Adipose tissue (tissue), 3 donors: ENCODE measurements at places on chromosomes 2 and 18. TPM values are rescaled to one million over a fixed set of nuclear protein-coding genes. Genes with fewer than 3 reads are reported as not detected.

Gene IRS1
- 3.7 TPM for polyA plus RNA-seq

Gene BUB1
- 0.12 TPM for polyA plus RNA-seq

Gene YWHAQ
- polyA plus RNA-seq = 234 TPM

Gene SPATA3
- not detected for polyA plus RNA-seq

Gene SNORC
- polyA plus RNA-seq = 0.34 TPM

Gene TGIF1
- polyA plus RNA-seq = 59.1 TPM

Gene LRP1B
- polyA plus RNA-seq = 2.2 TPM

Gene TXNL4A
- polyA plus RNA-seq = 55.5 TPM

Gene TRPM8
- polyA plus RNA-seq = not detected

Gene UGT1A4
- polyA plus RNA-seq = not detected

Gene ZSWIM2
- 0.34 TPM for polyA plus RNA-seq

Gene LAPTM4A
- polyA plus RNA-seq = 266 TPM

Gene G6PC2
- 42.9 TPM for polyA plus RNA-seq

Gene RAB12
- 8.5 TPM for polyA plus RNA-seq

Gene OSBPL6
- polyA plus RNA-seq = 0.22 TPM

Gene HOXD10
- polyA plus RNA-seq = 0.76 TPM

Gene INSIG2
- polyA plus RNA-seq = 7.2 TPM

Gene MC4R
- polyA plus RNA-seq = not detected

Gene GALNT5
- not detected for polyA plus RNA-seq

Gene CD207
- polyA plus RNA-seq = not detected

Gene RANBP2
- polyA plus RNA-seq = 18.2 TPM

Gene LOXHD1
- polyA plus RNA-seq = 0.09 TPM

Gene GDF7
- 0.09 TPM for polyA plus RNA-seq

Gene KCNE4
- polyA plus RNA-seq = 1.5 TPM

Gene LIPG
- 1.4 TPM for polyA plus RNA-seq

Gene ANKRD62
- polyA plus RNA-seq = 0.18 TPM

Gene DSG2
- 17.7 TPM for polyA plus RNA-seq

Gene MARCO
- polyA plus RNA-seq = 57.9 TPM

Gene CDKL4
- not detected for polyA plus RNA-seq

Gene BIN1
- 20.9 TPM for polyA plus RNA-seq

Gene CTDP1
- 8.7 TPM for polyA plus RNA-seq

Gene REG1B
- 24,061 TPM for polyA plus RNA-seq

Gene HSBP1L1
- polyA plus RNA-seq = 19.0 TPM

Gene SERPINB12
- polyA plus RNA-seq = not detected

Gene CTAGE1
- not detected for polyA plus RNA-seq

Gene FSIP2
- not detected for polyA plus RNA-seq

Gene SOX11
- polyA plus RNA-seq = not detected

Gene MGAT5
- polyA plus RNA-seq = 4.8 TPM

Gene CXCR1
- polyA plus RNA-seq = 7.9 TPM

Gene TEKT4
- polyA plus RNA-seq = not detected

Gene PLEKHH2
- polyA plus RNA-seq = 5.4 TPM

Gene PER2
- polyA plus RNA-seq = 4.9 TPM

Gene CYBRD1
- 138 TPM for polyA plus RNA-seq

Gene SCN1A
- polyA plus RNA-seq = 0.01 TPM

Gene DNAJC5G
- polyA plus RNA-seq = not detected

Gene CYRIA
- 6.8 TPM for polyA plus RNA-seq

Gene UGT1A3
- not detected for polyA plus RNA-seq
